ENCODE measurements at places on chromosomes 4 and X.

DNA sequence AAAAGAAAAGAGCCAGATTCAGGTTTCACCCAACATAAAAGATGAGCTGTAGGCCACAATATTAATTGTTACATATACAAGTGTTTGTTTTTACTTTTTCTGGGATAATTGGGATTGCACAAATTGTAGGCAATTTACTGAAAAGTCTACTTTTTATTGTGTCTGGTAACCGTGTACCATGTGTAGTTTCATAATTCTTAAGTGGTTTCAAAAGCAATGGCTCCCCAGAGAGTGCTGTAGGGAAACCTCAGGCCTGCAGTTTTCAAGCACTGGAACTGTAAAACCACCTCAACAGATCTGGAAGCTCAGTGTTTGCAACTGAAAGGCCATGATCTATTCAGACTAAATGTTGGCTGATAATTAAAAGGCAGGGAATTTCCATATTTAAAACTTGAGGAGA is 53.9 kb upstream of the MMAA start:
- DNase-seq = peak; percentile 57

DNA sequence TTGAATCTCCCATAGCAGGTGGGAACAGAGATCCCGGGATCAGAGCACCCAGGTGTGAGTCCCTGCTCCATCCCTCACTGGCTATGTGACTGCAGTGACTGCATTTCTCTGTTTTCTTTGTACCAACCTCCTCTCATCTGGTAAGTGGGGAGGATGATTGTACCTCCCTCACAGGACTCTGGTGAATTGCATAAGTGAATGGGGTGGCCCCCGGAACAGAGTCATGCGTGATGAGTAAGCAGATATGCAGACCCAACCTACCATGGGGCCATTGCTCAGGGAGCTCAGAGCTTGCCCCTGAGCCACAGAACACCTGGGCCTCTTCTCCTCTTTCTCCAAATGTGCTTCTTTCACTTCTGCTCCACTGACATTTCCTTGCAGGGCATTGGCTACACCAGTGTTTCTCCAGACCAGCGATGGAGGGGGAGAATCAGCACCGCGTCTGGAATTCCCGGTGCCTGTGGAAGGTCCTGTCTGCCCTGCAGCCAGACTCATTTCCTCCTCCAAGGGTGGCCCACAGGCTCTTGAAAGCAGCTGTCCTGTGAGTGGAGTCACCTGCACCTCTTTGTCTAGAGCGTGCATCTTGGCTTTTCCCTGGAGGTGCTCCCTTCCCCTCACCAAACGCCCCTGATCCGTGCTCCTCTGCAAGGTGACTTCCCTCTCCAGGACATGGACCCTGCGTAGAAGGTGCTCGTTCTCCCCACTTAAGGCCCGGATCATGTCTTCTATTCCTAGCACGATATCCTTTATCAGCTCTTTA is 30.0 kb downstream of the C4orf50 start:
- DNase-seq = no peak

GRCh38 chr4:153346563-153346962 is 2.1 kb downstream of the MND1 start:
- DNase-seq = peak; percentile 8

GRCh38 chr4:37650481-37650880 is 35.7 kb downstream of the RELL1 start:
- DNase-seq = no peak

DNA sequence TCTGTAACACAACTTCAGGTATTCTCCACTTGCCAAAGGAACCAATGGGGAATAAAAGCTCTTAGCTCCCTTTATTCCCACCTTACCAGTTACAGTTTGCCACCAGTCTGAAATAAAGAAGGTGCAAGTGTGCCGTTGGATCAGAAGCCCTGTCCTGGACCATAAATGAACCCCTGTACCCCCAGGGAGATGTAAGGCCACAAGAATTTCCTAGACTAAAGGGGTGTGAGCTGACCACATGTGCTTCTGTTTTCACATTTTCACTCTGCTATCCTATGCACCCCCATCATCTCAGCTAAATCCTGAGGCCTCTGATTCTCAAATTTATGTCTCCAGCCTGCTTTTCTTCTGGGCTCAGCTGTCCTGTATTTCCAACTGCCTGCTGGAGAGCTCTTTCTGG is 221.2 kb downstream of the SPRY1 start:
- DNase-seq = no peak

- DNase-seq = no peak
Observed at GRCh38 chr4:8346838-8347605, 77.5 kb downstream of the HTRA3 start.

GRCh38 chrX:68177542-68177941 is 255.8 kb downstream of the OPHN1 start:
- DNase-seq = no peak

GRCh38 chrX:132505116-132505515 is 16.3 kb upstream of the MBNL3 start:
- peak; percentile 70 for DNase-seq

DNA sequence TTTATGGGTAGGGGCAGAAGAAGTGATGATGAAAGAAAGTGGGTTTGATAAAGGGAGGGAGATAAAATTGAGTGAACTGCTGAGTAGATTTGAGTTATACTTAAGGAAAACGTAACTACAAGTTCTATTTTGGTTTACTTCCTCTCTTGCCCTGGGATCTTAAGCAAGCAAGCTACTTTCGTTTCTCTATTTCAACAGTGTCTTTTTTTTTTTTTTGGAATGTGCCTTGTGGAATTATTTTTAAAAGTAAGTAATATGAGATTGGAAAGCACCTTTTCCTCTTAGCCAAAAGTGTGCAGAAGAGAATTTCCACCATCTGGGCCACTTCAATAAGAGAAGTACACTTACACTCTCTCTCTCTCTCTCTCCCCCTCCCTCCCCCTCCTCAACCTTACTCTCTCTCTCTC is 16.0 kb upstream of the C4orf36 start:
- peak; percentile 77 for DNase-seq

- DNase-seq = peak; percentile 33
Observed at GRCh38 chr4:38989487-38989886, 42.7 kb downstream of the TMEM156 start.

GRCh38 chr4:53019485-53020382 is 157.6 kb downstream of the RASL11B start:
- DNase-seq = peak; percentile 58

- no peak for DNase-seq
Observed at GRCh38 chrX:24874604-24875247, 141.0 kb downstream of the ARX start.

DNA sequence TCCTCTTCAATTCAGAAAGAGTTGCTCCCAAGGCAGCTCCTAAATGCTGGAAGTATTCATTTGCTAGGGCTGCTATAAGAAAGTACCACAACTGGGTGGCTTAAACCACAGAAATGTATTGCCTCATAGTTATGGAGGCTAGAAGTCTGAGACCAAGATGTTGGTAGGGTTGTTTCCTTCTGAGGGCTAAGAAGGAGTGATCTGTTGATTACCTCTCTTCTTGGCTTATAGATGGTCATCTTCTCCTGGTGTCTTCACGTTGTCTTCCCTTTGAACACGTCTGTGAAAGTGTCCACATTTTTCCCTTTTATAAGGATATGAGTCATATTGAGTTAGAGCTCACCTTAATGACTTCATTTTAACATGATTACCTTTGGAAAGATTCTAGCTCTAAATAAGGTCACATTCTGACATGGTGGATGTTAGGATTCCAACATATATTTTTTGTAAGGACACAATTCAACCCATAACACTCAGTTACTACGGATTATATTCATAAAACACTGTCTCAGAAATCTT is 266.3 kb downstream of the SPATA18 start:
- DNase-seq = no peak

GRCh38 chr4:135368831-135369230 is 1167.2 kb upstream of the PABPC4L start:
- DNase-seq = no peak

- DNase-seq = peak; percentile 36
Observed at GRCh38 chrX:85992811-85993229, 54.5 kb downstream of the CHM start.

DNA sequence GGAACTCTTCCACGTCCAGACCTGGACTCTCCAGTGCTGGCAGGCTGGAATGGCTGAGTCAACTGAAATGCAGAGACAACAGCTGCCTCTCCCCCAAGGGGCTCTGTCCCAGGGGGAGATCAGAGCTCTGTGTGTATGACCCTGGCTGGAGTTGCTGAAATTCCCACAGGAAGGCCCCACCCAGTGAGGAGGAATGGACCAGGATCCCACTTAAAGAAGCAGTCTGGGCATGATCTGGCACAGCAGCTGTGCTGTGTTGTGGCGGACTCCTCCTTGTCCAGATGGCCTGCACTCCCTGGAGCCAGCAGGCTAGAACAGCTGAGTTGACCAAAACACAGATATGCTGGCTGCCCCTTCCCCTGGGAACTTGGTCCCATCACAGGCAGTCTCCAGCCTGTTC is 25.4 kb downstream of the C4orf17 start:
- DNase-seq = no peak

DNA sequence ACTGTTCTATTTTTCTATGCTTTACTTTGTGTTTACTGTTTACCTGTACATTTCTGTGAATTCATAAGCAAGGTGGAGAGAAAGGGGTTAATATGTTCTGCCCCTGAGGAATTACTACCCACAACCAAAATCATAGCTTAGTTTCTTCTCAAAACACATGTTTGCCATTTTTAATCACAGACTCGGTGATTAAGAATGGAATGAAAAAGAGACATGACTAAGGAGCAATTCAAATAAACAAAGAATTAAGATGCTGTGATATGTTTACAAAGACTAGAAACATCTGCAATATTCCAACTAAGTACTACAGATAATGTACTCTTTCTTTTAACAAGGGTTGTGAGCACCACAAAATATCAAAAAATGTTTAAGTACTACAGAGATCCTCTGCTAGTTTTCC is 11.7 kb upstream of the FAT4 start:
- DNase-seq = peak; percentile 71

GRCh38 chr4:101103381-101104142 is 243.8 kb downstream of the PPP3CA start:
- DNase-seq = peak; percentile 42

GRCh38 chrX:15170927-15171326 is 99.0 kb downstream of the ASB9 start:
- DNase-seq = no peak

DNA sequence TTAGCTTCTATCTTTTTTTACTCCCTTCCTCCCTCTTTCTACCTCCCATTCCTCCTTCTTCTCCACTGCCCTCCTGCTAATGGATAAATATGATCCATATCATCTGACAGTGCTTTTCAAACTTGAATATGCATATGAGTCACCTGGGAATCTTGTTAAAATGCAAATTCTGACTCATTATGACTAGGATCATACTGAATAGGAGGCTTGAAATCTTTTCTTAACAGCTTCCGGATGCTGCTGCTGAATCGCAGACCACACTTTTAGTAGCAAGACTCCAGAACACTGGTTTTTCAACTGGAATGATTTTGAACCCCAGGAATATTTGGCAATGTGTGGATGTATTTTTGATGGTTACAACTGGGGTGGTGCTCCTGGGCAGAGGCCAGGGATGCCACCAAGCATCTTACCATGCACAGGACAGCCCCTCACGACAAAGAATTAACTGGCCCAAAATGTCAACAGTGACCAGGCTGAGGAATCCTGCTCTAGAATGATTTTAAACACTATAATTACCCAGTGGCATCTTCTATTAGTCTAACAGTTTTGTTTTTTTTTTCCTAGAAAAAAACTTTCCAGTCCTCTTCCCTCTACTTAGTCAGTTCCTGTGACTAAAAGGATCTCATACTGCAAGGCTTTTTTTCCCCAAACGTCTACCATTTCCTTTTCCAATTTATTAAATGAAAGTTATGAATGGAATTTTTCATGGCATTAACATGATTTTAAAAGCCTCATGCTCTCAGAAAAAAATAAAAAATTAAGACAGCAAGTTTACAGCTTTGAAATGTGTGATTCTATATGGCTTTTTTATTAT is 10.6 kb upstream of the PYURF start:
- DNase-seq = peak; percentile 64

GRCh38 chrX:152819266-152819665 is 11.3 kb downstream of the CETN2 start:
- DNase-seq = peak; percentile 23

DNA sequence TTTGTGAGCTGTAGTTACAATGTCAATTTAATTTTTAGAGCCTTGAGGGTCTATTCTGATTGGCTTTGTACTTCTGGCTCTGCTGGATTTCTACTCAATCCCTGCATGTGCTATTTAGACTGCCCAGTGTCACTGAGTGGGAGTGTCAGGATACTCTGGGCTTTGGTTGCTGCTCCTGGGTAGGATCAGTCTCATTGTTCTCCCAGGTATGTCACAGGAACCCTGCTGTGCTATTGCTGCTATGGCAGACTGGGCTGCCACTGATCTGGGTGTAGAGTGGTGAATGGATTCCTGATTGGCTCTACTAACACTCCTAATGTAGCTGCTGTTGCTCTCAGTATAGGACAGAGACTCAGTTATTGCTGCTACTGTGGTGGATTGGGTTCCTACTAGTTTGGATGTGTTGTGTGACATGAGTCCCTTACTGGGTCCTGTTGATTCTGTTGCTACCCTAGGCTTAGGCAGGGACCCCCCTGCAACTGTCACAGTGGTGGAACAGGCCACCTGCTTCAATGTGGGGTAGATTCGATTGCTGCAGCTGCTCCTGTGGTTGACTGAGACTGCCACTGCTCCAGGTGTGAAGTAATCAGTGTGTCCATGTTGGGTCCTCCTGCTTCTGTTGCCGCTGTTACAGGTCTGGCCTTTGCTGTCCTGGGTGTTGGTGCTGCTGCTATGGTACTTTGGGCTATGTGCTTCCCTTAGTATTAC is 707.8 kb upstream of the AMOT start:
- DNase-seq = no peak

DNA sequence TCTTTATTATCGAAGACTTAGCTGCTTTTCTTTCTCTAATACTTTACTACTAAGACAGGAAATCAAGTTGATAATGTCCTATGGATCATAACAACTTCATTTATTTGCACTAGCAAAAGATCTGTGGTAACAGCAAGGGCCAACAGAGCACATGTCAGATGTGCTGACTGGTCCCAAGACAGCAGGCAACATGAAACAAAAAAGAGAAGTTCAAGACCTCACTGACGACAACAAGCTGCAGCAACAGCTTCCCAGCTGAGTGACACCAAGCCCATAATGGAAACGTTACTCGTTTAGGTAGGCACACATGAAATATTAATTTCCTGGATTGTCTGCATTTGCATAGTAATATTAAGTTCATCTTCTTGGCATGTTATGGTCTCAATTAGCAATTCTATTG is 126.9 kb downstream of the UNC5C start:
- no peak for DNase-seq

DNA sequence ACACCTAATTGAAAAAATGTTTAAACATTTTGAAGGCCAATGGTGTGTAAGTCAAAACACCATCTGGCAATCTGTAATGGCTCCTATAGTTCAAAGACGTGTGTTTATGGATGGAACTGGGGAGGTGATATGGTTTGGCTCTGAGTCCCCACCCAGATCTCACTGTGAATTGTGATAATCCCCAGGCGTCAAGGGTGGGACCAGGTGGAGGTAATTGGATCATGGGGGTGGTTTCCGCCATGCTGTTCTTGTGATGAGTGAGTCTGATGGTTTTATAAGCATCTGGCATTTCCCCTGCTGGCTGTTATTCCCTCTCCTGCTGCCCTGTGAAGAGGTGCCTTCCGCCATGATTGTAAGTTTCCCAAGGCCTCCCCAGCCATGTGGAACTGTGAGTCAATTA is 52.2 kb downstream of the ADRA2C start:
- no peak for DNase-seq

Measured in adipocyte (in vitro differentiated cells).